ENCODE measurements at places on chromosomes 13 and 19.

DNA sequence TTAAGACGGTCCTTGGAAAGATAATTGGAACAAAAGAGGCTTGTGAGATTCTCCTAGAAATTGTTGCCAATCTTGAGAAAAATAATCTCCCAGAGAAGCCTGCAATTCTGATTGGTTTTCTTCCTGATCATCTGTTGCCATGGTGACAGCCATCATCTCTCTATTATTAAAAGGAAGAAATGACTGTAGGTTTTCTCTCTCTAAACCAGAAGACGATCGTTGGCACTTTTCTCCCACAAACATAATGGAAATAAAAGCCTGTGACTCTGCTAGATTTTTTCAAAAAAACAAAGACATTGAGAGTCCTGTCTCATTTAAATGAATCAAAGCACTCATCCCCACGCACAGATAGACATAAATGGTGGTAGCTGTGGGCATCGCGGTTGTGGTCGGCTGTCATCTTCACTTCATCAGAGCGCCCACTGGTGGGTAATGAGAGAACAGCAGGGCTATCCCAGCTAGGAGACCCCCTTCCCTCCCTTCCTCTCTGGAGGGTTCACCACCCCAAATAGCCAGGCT is 21.7 kb upstream of the CALM3 start:
- no peak for DNase-seq

GRCh38 chr13:94505730-94506129 is 26.2 kb upstream of the DCT start:
- no peak for DNase-seq

DNA sequence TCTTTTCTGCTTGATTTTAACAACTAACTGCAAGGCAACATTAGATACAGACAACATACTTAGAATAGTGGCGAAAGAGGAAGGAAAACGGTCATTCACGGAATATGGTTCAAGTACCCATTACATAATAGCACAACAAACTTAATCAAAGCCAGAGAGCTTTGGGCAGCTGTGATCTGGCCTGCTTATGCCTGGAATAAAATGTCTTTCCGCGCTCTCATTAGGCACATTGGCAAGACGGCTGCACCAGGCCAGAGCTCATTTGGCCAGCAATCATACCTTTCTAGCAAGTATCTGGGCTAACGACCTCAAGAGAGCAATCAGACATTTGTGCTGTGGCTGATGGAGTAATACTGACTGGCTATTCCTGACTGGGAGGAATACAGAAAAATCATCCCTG is 112.8 kb downstream of the NALCN start:
- no peak for DNase-seq

DNA sequence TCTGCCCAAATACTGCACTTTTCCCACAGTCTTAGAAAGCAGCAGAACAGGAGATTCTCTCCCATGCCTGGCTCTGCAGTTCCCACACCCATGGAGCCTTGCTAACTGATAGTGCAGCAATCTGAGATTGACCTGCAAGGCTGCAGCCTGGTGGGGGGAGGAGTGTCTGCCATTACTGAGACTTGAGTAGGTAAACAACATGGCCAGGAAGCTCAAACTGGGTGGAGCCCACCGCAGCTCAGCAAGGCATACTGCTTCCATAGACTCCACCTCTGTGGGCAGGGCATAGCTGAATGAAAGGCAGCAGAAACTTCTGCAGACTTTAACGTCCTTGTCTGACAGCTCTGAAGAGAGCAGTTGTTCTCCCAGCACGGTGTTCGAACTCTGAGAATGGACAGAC is 358.5 kb upstream of the PCDH9 start:
- DNase-seq, result no peak

- no peak for DNase-seq
These were observed 126.4 kb downstream of the TNFRSF19 start for GRCh38 chr13:23696610-23697009.

GRCh38 chr13:78102121-78102677 is 183.6 kb upstream of the EDNRB start:
- no peak for DNase-seq

GRCh38 chr19:3058009-3058820 is 4.1 kb downstream of the TLE5 start:
- DNase-seq, result no peak

DNA sequence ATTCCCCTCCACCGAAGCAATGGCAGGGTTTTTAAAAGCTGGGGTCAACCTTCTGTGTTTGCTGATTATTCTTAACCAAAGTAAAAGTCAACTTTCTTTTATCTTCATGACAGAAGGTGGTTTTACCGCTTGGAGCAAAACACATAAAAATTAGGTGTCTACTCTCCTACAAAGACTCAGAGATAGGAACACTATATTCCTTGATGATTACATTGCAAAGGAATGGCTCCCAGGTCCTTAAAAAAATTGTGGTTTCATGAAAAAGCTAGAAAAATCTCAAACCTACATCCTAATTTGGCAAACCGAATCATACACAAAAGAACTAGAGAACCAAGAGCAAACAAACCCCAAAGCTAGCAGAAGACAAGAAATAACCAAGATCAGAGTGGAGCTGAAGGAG is 760.4 kb upstream of the PCDH20 start:
- no peak for DNase-seq

- DNase-seq, result no peak
These were observed at the start of gene GNA15 for GRCh38 chr19:3135961-3136683. Gene GNA15 (plus strand): TSS chr19:3136033. CDS start chr19:3136451, 418 bp downstream.

GRCh38 chr19:39746836-39747529 is 9.2 kb upstream of the CLC start:
- no peak for DNase-seq

DNA sequence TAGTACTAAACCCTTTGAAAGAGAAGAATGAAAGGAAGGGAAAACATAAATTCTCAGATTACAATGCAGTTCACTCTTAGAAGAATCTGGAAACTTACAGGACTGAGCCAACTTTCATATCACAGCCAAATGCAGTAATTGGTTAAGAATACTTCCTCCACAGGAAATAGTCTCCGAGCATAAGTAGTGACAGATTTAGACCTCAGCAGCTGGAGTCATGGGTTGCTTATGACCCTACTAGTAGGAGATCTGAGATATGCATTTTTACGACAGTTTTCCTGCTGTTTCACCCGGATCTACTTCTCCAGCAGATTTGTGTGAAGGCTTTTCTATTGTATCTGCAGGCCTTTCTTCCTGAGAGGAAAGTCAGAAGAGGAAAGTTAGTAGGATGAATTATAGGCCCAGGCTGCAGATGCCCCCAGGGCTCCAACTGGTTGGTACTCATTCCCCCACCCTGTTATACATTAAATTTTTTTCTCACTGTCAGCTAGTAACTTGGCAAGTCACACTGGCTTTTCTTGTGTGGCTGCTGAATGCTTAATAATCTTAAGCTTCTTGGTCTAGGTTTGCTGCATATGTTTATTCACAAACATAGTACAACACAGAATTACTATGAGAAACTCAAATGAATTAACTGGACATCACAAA is 1241.5 kb upstream of the MIR17HG start:
- no peak for DNase-seq

DNA sequence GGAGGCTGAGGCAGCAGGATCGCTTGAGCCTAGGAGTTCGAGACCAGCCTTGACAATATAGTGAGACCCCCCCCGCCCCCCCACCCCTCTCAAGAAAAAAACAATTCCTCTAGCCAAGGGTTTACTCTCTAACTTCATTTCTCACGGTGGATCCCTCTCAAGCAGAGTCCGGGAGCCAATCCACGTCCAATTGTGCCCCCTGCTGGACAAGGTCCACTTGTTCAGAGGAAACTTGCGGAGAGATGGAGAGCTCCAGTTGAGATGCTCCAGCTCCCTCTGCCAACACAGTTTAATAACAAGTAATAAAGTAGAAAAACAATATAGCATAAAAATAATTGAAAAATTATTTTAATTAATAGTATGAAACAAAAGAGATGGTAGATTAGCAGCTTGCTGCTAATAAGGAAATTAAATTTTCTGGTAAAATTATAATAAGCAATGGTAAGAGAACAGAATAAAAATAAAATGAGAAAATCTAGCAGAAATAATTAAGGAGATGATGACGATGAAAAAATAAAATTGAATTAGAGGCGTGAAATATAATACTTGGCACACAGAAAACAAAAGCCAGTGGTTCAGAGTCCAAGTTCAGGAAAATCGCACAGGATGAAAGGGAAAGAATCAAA is 14.5 kb upstream of the SIGLEC14 start:
- no peak for DNase-seq

GRCh38 chr13:40409278-40409677 is 257.2 kb downstream of the FOXO1 start:
- no peak for DNase-seq

DNA sequence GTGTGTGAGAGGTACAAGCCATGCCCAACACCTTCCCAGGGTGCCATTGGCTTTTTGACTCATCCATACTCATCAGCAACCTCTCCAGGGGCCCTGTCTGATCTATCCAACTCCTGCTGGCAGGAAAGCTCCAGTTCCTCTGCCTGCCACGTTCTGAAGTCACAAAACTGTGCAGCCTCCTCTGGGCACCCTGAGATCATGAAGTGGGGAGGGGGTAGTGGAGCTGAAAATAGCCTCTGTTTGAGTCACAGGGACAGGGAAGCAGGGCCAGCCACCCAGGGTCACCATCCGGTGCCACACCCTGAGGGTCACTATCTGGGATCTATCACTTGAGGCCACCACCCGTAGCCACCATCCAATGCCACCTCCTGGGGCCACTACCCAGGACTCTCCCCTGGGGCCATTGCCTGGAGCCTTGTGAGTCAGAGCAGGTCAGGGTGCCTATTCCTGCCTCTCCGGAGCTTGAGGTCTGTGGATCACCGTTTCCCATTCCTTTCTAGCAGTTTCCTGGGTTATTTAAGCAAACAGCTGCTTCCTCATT is 172.1 kb downstream of the NUFIP1 start:
- no peak for DNase-seq

DNA sequence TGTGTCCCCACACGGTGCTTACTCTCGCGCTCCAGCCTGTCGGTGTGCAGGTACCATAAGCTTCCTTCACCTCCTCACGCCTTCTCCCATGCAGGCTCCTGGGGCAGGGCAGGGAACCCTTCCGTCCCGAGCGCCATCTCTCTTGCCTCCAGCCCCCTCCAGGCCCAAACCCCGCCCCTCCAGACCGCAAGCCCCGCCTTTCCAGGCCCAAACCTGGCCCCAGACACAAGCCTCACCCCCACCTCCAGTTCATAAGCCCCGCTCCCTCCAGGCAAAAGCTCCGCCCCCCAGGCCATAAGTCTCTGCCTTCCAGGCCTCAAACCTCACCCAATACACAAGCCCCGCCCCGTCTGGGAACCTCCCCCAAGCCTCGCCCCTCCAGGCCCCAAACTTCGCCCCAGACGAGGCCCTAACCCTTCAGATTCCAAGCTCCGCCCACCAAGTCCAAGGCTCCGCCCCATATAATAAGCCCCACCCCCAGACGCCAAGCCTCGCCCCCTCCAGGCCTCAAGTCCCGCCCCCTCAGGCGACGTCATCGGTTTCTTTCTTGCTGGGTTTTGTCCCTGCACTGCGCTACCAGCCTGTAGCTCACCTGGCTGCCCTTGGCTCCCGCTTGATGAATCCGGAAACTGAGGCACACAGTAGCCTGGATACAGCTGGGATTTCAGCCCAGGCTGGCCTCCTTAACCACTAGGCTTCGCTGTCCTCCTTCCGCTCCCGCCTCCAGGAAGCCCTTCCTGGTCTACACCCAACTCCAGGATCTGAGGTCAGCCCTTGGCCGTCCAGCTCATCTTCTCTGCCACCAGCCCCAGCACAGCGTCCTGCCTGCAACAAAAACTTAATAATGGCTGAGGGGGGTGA is 16.1 kb downstream of the MKNK2 start:
- DNase-seq, result no peak

GRCh38 chr19:16463341-16463990 is 8.3 kb downstream of the EPS15L1 start:
- DNase-seq, result no peak

GRCh38 chr13:47588676-47589075 is 412.4 kb downstream of the SUCLA2 start:
- no peak for DNase-seq

DNA sequence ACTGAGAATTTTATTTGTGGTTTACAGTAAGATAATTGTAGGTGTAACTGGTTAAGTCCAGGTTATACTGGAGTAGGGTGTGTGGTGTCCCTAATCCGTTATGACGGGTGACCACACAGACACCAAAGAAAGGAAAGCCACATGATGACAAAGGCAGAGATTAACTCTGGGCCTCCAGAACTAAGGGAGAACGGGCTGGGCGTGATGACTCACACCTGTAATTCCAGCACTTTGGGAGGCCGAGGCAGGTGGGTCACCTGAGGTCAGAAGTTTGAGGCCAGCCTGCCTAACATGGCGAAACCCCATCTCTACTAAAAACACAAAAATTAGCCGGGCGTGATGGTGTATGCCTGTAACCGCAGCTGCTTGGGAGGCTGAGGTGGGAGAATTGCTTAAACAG is 10.2 kb upstream of the FUT2 start:
- no peak for DNase-seq

GRCh38 chr13:23496255-23496654 is 62.8 kb upstream of the SACS start:
- DNase-seq, result no peak

DNA sequence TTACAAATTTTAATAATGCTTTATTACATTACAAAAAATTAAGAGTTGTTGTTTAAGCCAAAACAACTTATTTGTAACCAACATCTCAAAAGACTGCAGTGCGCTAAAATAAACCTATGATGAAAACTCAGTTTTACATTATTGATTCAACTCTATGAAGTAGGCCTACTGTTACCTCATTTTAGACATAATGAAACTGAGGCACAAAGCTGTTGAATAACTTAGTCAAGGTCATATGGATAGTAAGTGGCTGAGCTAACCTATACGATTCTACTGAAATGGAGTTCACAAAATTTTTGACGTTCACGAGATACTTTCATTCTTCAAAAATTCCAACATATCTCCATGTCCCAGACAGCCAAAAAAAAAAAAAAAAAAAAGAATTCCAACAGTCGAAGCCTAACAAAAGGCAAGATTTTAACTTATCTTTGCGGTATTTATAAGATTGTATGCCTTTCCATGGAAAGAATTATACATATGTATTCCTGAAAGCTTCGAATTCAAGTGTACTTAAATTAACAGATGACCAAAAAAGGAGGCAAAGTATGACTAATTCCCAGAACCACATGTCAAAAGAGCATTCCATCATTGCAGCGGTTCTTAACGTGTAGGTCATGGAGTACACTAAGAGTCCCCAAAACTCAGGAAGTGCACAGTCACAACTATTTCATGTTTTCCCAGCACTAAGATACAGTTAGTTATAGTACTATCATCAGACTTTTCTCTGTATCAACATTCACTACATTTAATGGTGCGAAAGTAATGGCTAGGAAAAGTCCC is 69.4 kb downstream of the PSPC1 start:
- DNase-seq, result no peak

DNA sequence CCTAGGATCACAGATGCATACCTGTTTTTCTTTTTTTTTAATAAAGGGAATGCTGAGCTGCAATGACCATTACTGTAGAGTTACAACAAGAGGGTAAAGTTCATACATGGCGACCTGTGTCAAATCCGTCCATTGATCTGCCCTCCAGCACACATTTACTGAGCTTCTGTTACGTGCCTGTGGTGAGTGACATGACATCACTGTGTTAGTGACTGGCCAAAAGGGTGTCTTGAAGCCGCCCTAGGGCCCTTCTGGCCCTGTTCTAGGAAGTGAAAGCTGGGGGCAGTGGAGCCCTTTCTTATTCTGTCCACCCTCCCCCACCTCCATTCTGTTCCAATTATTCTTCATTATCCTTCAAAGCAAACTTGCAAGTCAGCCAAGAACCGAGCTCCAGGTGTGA is 66.3 kb downstream of the ZIC5 start:
- DNase-seq, result no peak
